ENCODE measurements at places on chromosomes 4 and X.

GRCh38 chr4:53763813-53764597, 172.7 kb upstream of the LNX1 start:
- DNase-seq, result no peak

GRCh38 chrX:101417981-101418841, 10.2 kb downstream of the HNRNPH2 start:
- DNase-seq, result peak; percentile 11

- DNase-seq, result no peak
These were observed 67.2 kb downstream of the ANTXR2 start for GRCh38 chr4:80005863-80006262.

DNA sequence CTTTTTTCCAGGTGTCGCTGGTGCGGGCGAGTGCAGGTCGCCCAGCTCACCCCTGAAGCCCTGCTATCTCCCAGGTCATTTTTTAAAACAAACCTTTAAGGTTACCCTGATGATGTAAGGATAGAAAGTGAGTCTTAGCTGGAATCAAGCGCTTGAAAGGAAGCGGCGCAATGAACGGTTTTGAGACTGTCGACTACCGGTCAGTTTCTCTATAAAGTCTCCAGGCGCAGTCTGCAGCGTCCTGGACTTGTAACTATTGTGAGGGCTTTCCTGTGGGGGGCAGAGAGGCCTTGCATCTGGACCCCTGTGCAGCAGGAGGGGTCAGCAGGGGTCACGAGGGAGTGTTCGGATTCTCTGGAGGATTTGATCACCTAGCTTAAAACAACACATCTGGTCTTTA, 1.6 kb downstream of the KIT start:
- DNase-seq, result no peak

GRCh38 chrX:108299704-108300103, 138.5 kb downstream of the COL4A6 start:
- DNase-seq, result no peak

GRCh38 chr4:89123451-89123851, 12.1 kb downstream of the TIGD2 start:
- no peak for DNase-seq

GRCh38 chrX:8803326-8803725, 2.1 kb upstream of the FAM9A start:
- no peak for DNase-seq

GRCh38 chr4:158261480-158261879, 51.2 kb downstream of the TMEM144 start:
- DNase-seq, result no peak

DNA sequence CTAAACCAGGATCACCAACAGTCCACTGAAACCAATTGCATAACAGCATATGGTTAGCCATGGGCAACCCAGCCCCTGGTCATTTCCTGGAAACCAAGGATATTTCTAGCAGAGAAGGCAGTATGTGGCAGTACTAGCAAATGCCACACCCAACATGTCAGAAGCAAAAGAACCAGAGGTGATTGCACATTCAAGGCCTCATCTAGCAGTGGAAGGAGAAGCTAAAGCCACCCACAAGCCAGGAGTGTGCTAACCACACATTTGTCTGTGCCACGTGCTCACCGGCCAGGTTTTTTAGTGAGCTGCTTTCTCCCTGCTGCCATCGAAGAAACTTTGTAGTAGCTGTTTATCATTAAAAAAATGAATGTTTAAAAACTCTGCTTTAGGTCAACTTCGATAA, 42.0 kb downstream of the TEC start:
- DNase-seq, result no peak

DNA sequence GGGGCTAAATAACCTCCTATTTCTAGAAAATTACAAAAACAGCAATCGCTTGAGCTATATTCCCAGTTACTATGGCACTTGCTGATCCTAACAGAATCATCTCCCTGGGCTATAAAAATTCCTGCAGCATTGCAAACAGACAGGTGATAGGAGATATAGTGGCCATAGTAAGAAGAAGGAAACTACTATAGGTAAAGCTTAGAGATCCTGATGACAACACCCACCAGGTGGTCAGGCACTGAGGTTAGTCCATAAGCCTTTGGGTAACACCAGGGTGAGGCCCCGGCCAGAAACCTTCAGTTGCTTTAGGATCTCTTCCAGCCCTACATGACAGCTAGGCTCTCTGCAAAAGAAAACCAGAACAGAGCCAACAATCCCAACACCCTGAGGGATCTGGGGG, 197.9 kb upstream of the PPP1R2C start:
- DNase-seq, result no peak

DNA sequence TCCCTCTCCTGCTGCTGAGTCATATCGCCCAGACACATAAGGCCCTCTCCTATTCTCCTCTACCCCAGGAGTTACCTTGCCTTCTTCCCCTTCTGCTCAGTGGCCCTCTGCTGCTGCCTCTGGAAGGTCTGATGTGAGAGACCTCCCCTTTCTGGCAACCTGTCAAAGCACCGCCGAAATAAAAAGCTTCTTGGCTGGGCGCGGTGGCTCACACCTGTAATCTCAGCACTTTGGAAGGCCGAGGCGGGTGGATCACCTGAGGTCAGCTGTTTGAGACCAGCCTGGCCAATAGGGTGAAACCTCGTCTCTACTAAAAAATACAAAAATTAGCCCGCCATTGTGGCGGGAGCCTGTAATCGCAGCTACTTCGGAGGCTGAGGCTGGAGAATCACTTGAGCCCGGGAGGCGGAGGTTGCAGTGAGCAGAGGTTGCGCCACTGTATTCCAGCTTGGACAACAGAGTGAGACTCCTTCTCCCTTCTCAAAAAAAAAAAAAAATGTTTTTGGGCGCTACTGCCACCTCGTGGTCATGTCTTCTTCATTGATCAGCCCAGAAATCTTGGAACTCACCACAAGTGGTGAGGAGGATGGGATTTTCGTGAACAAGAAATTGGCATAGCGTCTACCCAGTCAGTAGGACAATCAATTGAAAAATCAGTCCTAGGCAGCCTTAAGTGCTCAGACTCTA, 8.6 kb upstream of the ZXDA start:
- peak; percentile 8 for DNase-seq

DNA sequence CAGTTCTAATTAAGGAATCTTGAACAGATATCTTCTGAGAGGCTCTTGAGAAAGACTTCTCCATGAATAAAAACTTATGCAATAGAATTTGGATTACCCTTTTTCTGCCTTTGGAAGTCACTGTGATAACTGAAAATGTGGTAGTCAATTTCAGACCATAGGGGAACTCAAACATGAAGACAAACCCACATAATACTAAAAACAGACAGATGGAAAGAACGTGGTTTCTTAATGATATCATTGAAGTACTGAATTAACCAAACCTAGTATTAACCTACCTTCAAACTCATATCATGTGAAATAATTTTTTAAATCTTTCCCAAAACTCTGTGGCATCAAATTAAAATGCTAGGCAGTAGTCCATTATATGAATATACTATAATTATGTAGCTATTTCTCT, 153.5 kb downstream of the CAMK2D start:
- no peak for DNase-seq

DNA sequence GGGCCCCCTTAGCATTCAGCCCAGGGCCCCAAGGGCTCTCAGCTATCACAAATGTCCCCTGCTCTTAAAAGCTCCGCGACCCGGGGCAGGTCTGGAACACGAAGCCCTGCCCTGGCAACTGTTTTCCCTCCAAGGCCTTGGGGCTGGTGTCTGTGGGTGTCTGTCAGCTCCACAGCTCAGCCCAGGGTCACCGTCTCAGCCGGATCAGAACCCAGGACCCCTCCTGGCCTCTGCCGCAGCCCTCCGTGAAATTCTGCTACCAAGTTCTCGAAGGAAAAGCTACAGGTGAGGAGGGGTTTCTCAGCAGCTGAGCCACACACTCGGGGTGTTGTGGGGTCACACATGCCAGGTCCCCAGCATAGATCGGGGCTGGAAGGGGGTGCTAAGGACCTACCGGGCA, 61.2 kb downstream of the ACOX3 start:
- DNase-seq, result no peak

- DNase-seq, result no peak
These were observed 67.9 kb upstream of the STK26 start for GRCh38 chrX:131955099-131955777.

DNA sequence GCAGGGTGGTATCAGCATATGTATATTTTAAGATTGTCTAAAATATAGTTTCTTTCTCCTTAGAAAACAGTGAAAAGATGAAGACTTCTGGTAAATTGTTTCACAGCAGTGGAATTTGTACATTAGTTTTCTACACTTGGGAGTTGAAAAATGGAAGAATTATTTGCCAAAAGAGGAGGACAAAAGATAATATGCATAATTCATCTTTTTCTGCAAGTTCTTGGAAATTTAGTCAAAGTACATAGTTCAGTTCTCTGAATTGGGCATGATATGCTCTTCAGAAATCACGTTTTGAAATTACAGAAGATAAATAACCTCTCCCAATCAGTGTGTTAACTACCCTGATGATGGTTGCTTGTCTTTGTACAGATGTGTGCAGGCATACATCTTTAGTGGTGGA, 47.0 kb downstream of the RBPJ start:
- DNase-seq, result no peak

GRCh38 chr4:99356992-99357391, 4.4 kb upstream of the ADH1C start:
- DNase-seq, result no peak

DNA sequence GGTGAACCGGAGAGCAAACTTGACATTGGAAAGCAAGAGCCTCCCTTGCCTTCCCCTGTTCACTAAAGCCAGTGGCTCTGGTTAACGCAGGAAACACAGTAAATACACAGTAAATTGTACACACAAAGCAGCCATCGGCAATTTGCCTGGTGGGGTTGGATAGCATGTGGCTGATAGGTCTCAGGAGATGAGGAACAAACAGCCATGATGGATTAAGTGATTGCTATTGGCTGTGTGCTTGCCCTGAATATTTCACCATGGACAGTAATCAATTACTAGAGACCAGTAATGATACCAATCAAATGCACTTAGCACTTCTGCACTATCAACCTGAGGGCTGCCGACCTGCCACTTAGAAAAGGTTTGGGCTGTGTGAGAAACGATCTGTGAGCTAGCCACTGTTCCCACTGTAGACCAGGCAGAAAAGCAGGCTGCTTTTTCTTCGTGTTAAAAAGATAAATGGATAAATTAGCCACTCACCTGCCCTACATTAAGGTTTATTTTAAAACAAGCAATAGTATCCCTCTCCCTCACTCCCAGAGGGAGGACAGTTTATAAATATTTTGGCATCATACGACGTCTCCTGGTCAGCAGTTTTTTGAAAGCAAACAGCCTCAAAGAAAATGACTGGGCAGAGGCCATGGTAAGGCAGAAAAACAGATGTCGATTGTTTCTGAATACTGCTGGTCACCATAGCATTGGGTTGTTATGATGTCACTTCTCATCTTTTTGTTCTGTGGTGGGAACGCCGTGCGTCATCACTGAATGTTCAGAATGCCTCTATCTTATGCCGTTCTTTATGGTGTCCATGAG, 167.1 kb downstream of the MAML3 start:
- no peak for DNase-seq

GRCh38 chr4:99710681-99711345, 53.2 kb upstream of the C4orf54 start:
- DNase-seq, result no peak

DNA sequence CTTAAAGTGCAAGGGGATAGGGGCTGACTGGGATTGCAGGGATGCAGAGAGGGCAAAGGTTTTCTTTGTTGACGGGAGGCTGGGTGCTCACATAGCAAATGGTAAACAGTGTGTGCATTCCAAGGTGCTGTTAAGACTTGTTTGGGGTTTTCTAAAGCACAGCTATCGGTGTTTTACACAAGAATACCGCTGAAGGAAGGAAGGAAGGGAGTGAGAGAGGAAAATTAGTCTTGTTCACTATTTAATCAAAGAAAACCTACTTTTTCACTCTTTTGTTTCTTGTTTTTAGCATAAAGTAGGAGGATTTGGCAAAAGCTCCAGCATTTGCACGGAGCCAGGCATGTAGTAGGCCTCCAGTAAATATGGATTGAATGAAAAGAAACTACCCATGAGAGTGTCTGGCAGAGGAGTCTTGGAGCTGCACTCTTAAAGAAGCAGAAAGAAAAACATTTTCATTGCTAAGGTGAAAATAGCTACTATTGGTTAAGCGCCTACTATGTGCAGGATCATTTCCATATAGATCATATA, 99.7 kb downstream of the FIP1L1 start:
- no peak for DNase-seq

DNA sequence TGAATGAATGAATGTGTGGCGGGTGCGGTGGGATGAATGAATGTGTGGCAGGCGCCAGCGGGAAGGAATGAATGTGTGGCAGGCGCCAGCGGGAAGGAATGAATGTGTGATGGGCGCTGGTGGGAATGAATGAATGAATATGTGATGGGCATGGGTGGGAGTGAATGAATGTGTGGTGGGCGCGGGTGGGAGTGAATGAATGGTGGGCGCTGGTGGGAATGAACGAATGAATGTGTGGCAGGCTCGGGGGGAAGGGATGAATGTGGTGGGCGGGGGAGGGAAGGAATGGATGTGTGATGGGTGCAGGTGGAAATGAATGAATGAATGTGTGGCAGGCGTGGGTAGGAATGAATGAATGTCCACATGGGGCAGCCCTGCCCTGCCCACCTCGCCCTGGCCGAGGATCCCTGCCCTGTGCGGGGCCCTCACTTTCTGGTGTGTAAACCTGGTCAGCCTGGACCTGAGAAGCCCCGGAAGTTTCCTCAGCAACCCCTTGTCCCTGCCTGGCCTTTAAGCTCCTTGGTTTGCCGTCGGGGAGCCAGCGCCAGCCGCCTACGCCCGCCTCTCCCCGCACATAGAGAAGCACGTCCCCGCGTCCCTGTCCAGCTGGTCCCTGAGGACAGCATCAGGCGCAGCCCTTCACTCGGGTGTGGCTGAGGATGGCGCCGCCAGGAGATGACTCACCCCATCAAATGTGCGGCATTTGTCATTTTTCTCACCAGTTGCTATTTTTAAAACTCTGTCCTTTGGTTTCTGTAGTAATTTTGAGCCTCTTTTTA, 112.8 kb upstream of the LRPAP1 start:
- no peak for DNase-seq

DNA sequence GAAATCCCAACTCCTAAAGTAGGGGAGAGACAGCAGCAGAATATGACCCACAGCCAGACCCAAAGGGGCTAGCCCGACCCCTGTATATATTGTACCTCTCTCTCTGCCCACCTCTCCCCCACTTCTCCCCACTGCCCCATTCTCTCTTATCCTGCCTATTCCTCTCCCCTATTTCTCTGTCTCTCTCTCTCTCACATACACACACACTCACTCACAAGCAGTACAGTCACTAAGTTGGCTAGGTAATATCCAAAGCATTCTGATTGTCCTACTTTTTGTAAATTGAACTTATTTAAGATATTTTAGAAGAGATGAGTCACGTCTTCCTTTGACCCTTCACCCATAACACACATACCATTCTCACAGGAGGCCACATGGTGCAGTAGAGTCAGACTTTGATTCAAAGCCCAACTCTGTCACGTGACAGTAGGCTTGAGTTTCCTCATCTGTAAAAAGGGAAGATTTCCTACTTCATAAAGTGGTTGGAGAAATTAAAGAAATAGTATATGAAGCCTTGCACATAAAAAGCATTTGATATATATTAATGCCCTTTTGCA, 29.5 kb downstream of the SRPX2 start:
- DNase-seq, result no peak

- no peak for DNase-seq
These were observed 48.0 kb upstream of the NAP1L5 start for GRCh38 chr4:88745581-88746163.
